ENCODE measurements at places on chromosomes 12 and 14. TPM values are rescaled to one million over a fixed set of nuclear protein-coding genes. Genes with fewer than 3 reads are reported as not detected.

NINJ2 gene
- total RNA-seq: not detected

MED6 gene
- 33.9 TPM for total RNA-seq

MFAP5 gene
- total RNA-seq: 57.4 TPM

ZFHX2 gene
- 0.30 TPM for total RNA-seq

ASB2 gene
- 4.2 TPM for total RNA-seq

SAMD15 gene
- 0.88 TPM for total RNA-seq

NANOG gene
- not detected for total RNA-seq

BEGAIN gene
- total RNA-seq: 0.88 TPM

REP15 gene
- 5.0 TPM for total RNA-seq
